ENCODE measurements at places on chromosomes 4 and X.

DNA sequence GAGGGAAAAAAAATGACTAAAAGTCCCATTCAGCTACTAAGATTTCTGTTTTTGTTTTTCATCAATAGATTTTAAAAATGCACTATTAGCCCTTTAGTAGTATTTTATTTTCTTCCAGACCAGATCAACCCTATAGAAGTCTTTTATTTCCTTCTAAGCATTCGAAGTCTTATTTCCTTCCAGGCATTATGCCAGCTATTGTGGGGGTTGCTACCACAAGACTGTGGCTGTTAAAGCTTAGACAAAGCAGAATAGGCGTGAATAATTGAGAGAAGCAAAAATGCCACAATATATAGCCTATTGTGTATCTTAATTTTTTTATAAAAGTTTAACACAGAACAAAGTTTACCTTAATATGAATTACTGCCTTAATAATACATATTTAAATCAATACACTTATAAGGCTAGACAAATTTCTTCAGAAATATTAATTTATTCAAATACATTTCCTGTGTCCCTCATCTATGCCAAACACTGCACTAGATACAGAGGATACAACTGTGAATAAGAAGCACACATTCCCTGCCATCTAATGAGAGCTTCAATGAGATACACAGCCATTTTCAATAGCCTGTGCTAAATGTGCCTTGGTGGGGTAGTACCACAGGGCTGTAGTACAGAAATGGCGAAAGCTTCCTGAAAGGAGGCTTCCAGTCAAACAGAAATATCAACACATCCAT, 33.1 kb downstream of the SLC10A7 start:
- DNase-seq = peak; percentile 23

DNA sequence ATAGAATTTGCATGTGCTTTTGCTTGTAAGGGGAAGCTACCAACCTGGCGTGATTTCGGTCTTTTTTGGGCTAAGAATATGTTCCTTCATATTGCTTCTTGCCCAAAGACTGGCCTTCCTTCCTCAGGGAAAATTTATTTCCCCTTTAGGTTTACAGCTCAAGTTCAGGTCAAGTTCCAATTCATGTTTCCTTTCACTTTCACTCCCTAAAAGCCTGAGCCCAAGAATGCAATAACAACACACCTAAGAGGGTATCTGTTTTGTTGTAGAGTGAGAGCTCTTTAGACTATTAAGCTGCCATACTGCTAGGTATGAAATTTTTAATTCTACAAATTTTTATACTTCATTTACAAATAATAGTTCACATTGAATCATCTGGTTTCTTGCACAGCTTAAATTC, 299.6 kb downstream of the TLL1 start:
- DNase-seq = no peak

DNA sequence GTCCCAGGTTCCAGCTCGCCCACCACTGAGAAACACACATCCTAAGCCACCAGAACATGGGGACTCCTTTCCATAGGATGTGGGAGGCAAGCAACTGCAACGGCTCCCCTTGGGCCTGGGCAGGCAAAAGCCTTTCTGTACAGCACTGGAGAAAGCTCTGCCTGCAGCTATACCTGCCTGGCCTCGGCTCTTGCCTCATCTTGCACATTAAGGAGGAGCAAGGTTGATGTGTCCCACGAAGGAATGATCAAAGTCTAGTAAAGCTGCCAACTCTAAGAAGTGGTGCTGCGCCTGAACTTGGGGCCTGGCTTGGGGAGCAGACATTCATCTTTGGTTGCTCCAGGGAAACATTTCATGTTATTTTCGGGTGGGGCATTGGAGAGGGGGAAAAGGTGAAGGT, 19.6 kb downstream of the CCNG2 start:
- no peak for DNase-seq

DNA sequence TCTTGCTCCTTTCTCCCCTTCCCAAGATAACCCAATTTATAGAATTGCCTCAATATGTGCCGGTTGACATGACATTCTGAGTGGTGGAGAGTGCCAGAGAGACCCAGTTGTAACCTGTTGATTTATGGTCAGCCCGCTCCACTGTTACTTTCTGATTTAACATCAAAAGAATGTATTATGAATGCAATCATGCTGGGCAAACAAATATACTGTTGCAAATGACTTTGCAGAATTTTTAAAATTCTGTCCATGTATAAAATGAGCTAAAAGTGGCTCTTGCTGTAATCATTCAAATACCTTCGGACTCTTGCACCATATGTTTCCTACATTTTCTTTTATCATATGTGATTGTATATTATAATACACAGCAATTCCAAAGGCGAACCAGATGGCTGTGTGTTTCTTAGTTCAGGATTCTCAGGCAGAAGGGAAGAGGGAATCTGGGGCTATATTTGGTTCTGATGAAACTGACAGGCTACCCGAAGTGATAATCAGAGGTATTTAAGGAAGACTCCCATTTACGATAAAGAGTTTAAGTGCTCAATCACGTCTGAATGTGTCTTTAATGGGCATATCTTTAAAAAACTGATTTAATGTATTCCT, 131.7 kb downstream of the CLCN4 start:
- no peak for DNase-seq

GRCh38 chr4:42339935-42340406, 57.3 kb upstream of the SHISA3 start:
- no peak for DNase-seq

- DNase-seq = no peak
These were observed 4.8 kb downstream of the WDR44 start for GRCh38 chrX:118350706-118351105.

GRCh38 chr4:97525236-97525635, 618.0 kb downstream of the STPG2 start:
- no peak for DNase-seq

DNA sequence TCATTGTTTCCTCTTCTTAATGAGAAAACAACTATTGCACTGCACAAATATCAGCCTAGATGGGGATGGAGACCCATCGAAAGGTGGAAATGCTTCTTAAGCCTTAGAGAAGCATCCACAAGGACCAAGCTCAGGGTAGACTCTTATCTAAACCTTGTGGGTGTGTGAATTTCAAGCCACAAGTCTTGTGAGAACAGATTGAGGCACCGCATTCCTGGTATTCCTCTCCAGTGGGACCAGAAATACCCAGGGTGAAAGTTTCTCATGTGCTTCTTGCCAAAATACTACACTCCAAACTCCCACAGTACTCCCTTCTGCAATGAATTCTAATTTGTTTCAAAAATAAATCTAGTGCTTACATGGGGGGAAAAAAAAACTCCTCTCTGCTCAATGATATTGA, 375.6 kb downstream of the PDGFC start:
- no peak for DNase-seq

- no peak for DNase-seq
These were observed 47.8 kb downstream of the SYNPO2 start for GRCh38 chr4:118936406-118936805.

GRCh38 chrX:9958183-9958582, 9.0 kb upstream of the CLDN34 start:
- DNase-seq = no peak

DNA sequence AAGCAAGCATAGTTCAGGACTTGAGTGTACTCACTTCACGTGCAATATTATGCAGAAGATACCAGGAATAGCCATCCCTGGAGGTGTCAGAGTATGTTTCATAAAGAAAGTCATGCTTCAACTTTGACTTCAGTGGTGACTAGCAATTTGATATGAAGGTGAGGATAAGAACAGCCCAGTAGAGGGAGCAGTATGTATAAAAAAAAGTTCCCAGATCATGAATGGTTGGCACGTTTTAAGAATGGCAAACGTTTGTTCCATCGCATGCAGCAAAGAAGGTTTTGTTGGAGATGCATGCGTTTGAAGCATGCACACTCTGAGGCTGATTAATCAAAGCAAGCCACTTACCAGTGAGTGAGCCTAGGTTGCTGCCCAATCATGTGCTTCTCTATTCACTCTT, 33.5 kb upstream of the SLITRK4 start:
- DNase-seq = no peak

GRCh38 chr4:55346851-55347255, 811 bp downstream of the SRD5A3 start:
- no peak for DNase-seq

GRCh38 chr4:40507977-40508376, 121.7 kb downstream of the RBM47 start:
- peak; percentile 2 for DNase-seq

DNA sequence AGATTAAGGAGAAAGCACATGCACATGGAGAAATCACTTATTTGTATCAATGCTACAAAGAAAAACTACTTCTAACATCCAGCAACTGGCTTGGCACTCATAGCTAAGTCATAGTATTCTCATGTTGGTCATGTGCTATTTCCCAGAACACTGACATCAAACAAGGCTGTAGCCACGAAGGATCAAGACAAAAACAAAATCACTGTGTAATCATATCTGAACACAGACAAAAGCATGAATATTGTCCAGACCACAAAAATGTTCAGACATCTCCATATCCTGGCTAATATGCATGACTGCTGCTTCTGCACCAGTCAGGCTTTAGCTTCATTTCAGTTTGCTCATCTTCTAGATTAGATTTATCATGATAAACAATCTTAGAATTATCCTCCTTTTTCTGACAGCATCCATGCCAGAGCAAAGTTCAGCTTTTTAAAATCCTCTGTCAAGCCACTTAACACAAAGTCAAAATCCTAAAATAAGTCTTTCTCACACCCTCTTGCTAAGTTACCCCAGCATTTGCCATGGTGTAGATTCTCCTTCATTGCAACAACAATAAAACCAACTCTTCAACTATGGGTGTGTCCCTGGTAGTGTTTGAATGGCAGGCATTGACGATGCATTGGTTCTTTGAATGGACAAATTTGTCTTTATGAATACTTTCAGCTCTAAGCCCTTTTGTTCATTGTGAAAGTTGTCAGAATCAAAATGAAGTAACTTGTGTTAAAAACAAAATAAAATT, 39.1 kb upstream of the NPFFR2 start:
- no peak for DNase-seq

- DNase-seq = no peak
These were observed 593 bp downstream of the ELF4 start for GRCh38 chrX:130109429-130110378.

Data from CD4-positive, alpha-beta T cell treated with Interleukin-10 for 1 hour (primary cell).